ENCODE measurements at places on chromosomes 7 and 10. TPM values are rescaled to one million over a fixed set of nuclear protein-coding genes. Genes with fewer than 3 reads are reported as not detected.

The MACC1 gene
- total RNA-seq: 0.10 TPM

- no peak for DNase-seq
Measured at GRCh38 chr7:130383187-130383980, 3.1 kb downstream of the CPA1 start.

GRCh38 chr10:44799966-44800365 is 111.2 kb upstream of the TMEM72 start:
- DNase-seq: no peak

The TUBAL3 gene
- total RNA-seq: not detected

DNA sequence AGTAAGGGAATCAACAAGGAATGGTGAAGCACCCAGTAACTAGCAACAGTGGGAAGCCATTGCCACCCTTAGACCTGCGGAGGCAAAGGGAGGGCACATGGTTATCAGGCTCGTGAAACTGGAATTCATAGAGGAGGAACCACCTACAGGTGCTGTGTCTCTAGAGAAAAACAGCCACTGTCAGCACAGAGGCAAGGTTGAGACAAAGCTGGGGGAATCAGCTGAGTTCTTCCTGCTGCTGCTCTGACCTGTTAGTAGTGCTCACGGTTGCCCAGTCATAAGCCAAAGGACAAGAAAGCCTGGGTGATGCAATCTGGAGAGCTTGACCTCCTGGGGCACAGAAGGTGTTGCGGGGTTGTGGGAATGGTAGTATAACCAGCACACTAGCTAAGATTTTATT is 110.1 kb downstream of the TPST1 start:
- no peak for DNase-seq

The RFC2 gene
- 81.1 TPM for total RNA-seq

DNA sequence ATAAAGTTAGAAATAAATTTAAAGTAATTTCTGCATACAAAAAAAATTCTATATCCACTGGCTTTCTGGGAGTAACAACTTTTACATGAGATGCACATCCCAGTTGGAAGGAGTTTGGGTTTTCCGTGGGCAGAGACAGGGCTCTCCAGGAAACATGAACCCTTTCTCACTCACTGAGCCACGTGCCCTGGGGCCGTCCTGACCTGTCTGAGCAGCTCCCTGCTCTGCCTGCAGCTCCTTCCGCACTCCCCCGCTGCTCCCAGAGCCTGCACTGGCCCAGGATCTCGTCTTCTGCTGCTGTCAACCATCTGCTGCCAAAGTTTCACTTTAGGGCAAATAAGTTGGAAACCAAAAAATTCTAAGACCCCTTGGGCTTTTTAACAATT is 169.1 kb downstream of the DIP2C start:
- no peak for DNase-seq

DNA sequence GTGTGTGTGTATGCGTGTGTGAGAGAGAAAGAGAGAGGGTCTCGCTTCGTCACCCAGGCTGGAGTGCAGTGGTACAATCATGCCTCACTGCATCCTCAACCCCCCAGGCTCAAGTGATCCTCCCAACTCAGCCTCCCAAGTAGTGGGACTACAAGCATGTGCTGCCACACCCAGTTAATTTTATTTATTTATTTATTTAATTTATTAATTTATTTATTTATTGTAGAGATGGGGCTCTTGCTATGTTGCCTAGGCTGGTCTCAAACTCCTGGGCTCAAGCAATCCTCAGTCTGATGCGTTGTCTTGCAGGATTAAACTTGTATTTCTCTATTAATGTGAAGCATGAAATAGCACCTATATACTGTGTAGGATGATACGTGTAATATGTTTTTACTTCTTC is 21.8 kb upstream of the POU6F2 start:
- DNase-seq: no peak

DNA sequence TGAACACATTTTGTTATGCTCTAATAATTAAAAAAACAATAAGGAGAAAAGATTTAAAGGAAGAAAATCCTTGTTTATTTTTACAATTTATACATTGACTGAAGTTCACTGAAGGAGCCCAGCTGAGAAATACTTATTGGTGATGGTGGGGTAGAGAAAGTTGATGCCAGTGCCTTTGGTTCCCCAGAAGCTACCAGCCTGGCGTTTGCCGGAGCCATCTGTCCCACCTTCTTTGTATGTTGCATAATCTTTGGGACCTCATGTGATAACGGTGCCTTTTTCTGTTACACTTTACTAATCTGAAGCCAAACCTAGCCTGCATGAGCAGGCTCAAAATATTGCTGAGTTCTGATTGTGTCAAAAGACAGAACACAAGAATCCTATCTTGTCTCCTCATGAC is 22.7 kb downstream of the ZNF365 start:
- no peak for DNase-seq

All from activated CD4-positive, alpha-beta memory T cell treated with anti-CD3 and anti-CD28 coated beads for 36 hours (primary cell).